ENCODE measurements at places on chromosomes 1 and 21.

DNA sequence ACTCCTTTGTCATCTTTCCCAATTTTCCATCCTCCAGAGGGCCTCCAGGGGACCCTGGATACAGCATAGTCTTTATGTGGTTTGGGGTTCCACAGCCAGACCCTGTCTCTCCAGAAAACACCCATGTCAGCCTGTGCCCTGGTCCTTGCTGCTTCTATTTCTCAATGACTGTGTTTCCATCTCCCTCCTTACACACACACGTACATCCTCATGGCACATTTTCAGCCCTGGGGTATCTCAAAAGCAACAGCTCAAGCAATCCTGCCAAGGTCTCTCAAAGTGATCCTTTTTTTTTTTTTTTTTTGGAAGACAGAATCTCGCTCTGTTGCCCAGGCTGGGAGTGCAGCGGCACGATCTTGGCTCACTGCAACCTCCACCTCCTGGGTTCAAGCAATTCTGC lies 22.3 kb downstream of the QSOX1 start:
- no peak for DNase-seq

GRCh38 chr1:85445906-85446305 lies 19.1 kb downstream of the DDAH1 start:
- DNase-seq = no peak

GRCh38 chr1:6070450-6070974 lies 24.8 kb downstream of the KCNAB2 start:
- no peak for DNase-seq

DNA sequence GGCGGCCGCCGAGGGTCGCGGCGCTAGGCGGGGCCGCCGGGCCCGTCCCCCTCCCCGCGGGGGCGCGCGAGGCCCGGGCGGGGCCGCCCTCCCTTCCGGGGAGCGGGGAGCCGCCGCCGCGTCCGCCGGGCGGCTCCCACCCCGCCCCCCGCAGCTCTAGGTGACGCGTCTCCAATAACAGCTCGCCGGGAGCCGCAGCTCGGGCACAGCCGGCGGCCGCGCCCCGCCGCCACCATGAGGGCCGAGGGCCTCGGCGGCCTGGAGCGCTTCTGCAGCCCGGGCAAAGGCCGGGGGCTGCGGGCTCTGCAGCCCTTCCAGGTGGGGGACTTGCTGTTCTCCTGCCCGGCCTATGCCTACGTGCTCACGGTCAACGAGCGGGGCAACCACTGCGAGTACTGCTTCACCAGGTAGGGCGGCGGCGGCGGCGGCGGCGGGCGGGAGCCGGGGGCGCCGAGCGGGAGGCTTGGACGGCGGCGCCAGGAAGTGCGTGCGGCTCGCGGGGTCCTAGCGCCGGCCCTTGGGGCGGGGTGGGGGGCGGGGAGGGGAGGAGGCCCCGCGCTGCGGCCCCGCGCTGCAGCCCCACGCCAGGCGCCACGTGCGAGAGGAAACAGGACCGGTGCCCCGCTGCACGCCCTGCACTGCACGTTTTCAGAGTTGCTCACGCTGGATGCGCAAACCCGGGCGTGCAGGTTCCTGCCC lies at the start of gene SMYD2:
TSS of gene SMYD2 (plus strand) at position 139 of the 699 bp plus-strand sequence. CDS start at position 235, 96 bp downstream.
- DNase-seq = peak; percentile 62
